Cerebellum (tissue), 4 donors: ENCODE measurements at places on chromosomes 1 and 21.

GRCh38 chr1:118988186-118989005 lies at the start of gene TBX15:
TSS of gene TBX15 (minus strand) at chr1:118988343. CDS start at chr1:118987795, 548 bp downstream.
- no peak for DNase-seq

- no peak for DNase-seq
Observed at GRCh38 chr1:165365341-165365740, 8.8 kb upstream of the LMX1A start.

- DNase-seq, result no peak
Observed at GRCh38 chr1:35264871-35265270, 3.6 kb upstream of the ZMYM4 start.

- no peak for DNase-seq
Observed at GRCh38 chr1:153387001-153387400, 3.9 kb downstream of the S100A8 start.

GRCh38 chr1:67869233-67869632 lies 36.0 kb upstream of the GNG12 start:
- peak; percentile 54 for DNase-seq

DNA sequence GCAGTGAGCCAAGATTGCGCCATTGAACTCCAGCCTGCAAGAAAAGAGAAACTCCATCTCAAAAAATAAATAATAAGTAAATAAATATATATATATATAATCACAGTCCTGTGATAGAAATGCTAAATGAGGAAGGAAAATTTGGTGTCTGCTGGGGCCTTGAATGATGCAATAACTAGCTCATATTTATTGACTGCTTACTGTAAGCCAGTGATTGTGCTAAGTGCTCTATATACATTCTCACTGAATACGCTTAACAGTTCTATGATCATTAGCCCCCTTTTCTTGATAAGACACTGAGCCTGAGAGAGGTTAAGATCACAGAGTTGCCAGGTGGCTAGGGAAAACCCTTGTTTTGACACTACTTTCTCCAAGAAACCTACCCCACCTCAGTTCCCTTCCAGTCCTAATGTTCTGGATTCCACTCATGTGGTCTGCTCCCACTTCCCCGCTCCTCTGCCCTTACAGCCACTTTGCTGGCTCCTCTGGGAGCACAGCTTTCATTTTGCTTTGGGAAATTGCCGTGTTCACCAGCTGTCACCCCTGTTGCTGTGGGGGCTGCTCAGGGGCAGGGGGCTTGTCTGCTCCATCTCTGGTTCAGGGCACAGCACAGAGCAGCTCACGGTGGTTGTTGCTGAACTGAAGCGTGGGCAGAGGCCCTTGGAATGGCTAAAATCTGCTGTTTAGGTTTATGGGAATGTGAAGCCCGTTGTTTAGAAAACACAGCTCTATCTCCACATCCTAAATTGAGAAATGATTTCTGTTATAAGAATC lies 2.5 kb upstream of the BMP8A start:
- DNase-seq, result no peak

GRCh38 chr21:33206771-33207281 lies 22.9 kb upstream of the IFNAR2 start:
- DNase-seq, result no peak

DNA sequence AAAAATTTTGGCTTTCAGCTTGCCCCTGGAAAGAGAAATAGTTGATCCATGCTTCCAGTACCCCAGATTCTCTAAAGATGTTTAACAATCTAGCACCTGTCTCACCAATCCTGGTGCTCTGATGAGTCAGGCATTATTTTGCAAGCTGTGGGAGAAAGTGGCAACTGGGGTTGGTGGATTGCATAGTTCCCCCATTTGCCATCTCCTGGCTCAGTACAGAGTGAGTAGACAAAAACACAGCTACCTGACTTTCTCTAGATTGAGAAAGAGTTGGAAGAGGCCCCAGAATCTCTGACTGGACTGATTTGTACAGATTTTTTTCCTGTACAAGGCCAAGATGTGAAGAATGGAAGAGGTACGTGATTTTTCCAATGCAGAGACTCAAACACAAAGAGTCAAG lies 75.1 kb upstream of the NEGR1 start:
- no peak for DNase-seq

DNA sequence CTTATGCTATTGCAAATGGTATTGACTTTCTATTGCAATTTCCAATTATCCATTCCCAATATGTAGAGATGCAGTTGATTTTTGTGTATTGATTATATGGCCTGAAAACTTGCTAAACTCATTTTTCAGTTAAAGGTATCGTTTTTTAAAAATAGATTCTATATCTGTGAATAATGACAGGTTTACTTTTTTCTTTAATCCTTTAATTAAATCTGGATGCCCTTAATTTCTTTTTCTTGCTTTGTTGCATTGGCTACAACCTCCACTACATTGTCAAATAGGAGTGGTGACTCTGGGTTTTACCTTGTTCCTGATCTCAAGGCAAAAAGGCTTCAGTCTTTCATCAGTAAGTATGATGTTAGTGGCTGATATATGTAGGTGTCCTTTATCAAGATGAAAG lies 522.4 kb downstream of the MATN1 start:
- DNase-seq, result no peak

GRCh38 chr1:179706339-179706941 lies 36.7 kb upstream of the FAM163A start:
- DNase-seq, result peak; percentile 37

DNA sequence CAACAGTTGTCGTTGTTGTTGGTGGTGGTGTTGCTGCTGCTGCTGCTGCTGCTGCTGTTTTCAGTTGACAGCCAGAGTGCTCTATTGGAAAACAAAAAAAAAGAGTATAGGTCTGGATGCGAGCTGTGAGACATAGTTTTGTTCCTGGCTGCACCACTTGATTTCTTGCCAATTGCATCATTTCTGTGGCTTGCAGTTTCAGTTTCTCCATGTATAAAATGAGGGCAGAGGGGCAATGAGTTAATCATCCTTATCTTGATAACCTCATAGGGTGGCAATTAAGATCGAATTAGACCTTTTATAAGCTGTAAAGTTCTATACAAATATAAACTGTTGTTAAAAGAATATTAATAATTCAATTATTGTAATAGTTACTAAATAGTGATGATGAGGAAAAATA lies 156.7 kb downstream of the DMRTA2 start:
- DNase-seq, result no peak

GRCh38 chr1:203692565-203693470 lies 66.2 kb downstream of the ATP2B4 start:
- peak; percentile 75 for DNase-seq

- no peak for DNase-seq
Observed at GRCh38 chr1:214966346-214966745, 116.2 kb upstream of the KCNK2 start.

GRCh38 chr1:18556364-18556763 lies 74.3 kb upstream of the PAX7 start:
- DNase-seq, result no peak

GRCh38 chr1:31410871-31411270 lies 2.1 kb upstream of the SERINC2 start:
- no peak for DNase-seq

DNA sequence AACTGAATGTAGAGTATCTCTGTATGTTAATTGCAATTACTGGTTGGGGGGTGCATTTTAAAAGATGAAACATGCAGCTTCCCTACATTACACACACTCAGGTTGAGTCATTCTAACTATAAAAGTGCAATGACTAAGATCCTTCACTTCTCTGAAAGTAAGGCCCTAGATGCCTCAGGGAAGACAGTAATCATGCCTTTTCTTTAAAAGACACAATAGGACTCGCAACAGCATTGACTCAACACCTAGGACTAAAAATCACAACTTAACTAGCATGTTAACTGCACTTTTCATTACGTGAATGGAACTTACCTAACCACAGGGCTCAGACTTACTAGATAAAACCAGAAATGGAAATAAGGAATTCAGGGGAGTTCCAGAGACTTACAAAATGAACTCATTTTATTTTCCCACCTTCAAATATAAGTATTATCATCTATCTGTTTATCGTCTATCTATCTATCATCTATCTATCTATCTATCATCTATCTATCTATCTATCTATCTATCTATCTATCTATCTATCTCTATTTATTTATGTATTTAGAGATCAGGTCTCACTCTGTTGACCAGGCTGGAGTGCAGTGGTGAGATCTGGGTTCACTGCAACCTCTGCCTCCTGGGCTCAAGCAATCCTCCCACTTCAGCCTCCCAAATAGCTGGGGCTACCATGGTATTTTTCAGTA lies 47.8 kb downstream of the CHML start:
- no peak for DNase-seq

- no peak for DNase-seq
Observed at GRCh38 chr1:44664730-44665370, 9.4 kb downstream of the TMEM53 start.

DNA sequence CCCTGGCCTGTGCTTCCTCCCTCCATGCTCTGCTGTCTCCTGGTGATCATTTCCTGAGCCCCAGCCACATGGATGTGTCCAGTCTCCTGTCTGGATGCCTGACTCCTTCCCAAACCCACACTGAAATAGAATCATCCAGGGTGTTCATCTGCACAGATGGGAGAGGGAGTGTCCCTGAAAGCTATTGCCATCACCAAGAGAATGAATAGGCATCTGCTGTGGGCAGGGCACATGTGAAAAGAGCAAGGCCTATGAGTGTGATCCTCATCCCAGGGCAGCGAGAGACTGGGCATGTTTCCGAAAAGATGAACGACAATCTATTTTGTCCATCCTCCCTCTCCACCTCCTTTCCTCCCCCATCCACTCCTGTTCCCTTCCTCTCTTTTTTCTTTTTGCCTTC lies 5.0 kb downstream of the IGSF21 start:
- no peak for DNase-seq

DNA sequence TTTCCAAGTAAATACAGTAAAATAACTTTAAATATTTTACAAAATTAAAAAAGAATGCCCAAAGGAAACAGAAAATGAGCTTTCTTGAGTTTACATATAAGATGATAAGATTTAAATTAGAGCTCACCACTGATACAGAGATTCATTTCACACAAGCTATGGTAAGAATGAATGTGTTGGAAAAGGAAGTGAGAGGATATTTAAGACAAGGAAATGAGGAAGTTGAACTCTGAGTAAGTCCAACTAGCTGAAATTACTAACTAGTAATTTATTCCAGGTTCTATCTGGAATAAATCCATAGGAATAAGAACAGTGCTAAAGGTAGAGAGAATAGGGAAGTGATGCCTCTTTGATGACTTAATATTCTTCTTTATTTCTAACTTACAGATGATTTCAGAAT lies 42.4 kb downstream of the FNBP1L start:
- DNase-seq, result no peak

GRCh38 chr21:39644062-39644560 lies 31.4 kb downstream of the B3GALT5 start:
- no peak for DNase-seq

DNA sequence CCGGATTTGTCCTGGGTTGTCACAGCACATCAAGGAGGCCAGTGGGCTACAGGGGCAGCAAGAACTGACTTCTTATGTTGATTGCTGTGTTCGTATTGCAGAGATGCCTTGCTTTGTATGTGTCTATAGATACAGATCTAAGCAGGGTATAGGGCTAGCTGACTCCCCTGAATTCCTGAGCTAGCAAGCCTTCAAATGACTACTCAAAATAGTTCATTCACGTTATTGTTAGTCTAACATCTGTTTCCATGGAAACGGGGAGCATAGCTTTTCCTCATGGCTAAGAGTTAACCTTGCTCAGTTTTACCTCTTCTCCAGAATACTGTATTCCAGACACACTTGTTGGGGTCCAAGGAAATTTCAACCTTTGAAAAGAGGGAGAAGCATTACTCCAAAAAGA lies 24.1 kb downstream of the TRIM45 start:
- DNase-seq, result no peak

- no peak for DNase-seq
Observed at GRCh38 chr1:227940791-227941241, 6.9 kb downstream of the WNT9A start.

GRCh38 chr1:222791006-222791710 lies 23.7 kb upstream of the DISP1 start:
- no peak for DNase-seq
